Thoracic aorta (tissue), 2 donors: ENCODE measurements at places on chromosomes 2 and 18.
A peak's percentile ranks its signal among the peaks of the same experiment; 100 is the strongest.

DNA sequence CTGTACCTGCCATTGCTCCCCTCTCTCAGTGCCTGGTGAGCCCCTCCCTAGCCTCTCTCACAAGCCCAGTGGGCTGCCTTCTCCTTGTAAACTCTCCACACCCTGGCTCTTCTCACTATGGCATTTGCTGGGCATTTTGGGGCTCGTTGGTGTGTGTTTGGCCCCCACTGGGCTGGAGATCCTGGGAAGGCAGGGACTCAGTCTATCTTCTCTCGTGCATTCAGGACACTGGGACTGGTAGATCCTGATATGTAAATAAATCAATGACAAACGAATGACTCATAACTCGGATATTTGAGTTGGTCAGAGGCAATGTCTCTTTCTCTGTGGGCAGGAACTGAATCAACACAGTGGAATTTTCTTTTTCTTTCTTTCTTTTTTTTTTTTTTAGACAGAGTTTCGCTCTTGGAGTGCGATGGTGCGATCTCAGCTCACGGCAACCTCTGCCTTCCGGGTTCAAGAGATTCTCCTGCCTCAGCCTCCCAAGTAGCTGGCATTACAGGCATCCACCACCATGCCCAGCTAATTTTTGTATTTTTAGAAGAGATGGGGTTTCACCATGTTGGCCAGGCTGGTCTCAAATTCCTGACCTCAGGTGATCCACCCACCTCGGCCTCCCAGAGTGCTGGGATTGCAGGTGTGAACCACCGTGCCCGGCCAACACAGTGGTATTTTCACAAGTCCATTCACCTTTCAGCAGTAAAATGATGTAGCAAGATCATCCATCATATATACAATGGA, 144.6 kb upstream of the SPRED2 start:
- no peaks in the 10 kb centered on the region for H3K36me3 ChIP-seq
- peak overlapping the region; percentile 64 for H3K4me3 ChIP-seq
- peak overlapping the region; percentile 84 for H3K27ac ChIP-seq
- H3K27me3 ChIP-seq, result no peaks in the 10 kb centered on the region

DNA sequence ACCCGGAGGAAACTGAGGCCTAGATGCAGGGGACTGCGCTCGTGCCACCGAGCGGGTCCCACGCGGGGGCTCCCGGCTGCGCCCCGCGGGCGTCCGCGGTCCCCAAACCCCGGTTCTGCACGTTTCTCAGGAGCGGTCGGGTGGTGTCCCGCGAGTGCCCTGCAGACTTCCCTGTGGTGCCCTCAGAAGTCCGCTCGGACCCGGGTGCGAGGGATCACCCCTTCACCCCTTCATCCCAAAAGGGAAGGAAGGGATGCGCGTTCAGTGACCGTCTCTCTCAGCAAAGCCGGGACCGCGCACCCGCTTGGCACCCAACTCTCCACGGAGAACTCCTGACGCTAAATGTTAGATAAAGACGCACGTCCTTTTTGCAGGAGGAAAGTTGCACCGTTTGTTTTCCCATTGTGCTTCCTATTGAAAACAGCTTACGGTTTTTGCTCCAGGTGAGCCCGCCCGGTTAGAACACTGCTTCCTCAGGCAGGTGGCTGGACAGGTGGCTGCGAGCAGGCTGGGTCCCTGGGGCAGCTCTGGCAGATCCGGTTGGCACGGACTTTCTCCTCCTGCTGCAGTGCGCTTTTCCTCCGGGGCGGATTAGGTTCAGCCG, 779 bp downstream of the DGKD start:
- H3K27ac ChIP-seq, result no peak overlapping the region

DNA sequence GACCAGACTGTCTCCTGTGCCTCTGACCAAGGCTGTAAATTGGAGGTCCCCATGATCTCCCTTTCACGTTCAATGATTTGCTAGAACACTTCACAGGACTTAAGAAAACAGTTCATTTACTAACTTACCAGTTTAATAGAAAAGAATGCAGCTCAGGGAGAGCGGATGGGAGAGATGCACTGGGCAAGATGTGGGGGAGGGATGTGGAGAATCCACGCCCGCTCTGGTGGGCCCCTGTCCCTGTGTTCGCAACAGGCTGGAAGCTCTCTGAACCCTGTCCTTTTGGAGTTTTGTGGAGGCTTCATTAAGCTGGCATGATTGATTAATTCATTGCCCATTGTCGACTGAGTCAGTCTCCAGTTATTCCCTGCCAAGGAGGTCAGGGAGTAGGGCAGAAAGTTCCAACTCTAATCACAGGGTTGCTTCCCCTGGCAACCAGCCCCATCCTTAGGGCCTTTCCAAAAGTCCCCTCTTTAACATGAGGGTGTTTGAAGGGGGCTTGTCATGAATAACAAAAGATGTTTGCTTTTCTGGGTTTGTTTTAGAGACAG, 257.1 kb downstream of the ACKR3 start:
- H3K4me3 ChIP-seq, result no peak overlapping the region
- no peak overlapping the region for H3K27ac ChIP-seq
- DNase-seq, result no peak
- peaks cover 15% of the 10 kb centered on the region for H3K4me1 ChIP-seq

GRCh38 chr2:170298861-170299429, 121.0 kb downstream of the MYO3B start:
- H3K4me3 ChIP-seq, result no peak overlapping the region
- no peak overlapping the region for H3K27ac ChIP-seq
- no peaks in the 10 kb centered on the region for H3K27me3 ChIP-seq
- H3K36me3 ChIP-seq, result no peaks in the 10 kb centered on the region
- H3K4me1 ChIP-seq, result no peaks in the 10 kb centered on the region

DNA sequence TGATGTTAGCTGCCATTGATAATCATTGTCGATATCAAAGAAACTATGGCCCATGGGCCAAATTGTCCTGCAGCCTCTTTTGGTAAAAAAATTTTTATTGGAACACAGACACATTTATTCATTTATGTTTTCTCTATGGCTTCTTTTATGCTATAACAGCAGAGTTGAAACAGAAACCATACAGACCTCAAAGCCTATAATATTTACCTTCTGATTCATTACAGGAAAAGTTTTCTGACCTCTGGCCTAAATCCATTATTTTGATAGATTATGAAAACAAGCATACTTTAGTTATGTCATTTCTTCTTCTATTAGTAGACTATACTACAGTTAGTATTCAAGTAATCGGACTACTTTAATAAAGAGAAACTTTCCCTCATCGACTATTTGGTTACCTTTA, 349.7 kb upstream of the GALNT5 start:
- H3K4me3 ChIP-seq, result no peak overlapping the region
- H3K27ac ChIP-seq, result no peak overlapping the region
- no peak for DNase-seq

GRCh38 chr18:6566338-6566911, 151.7 kb upstream of the L3MBTL4 start:
- H3K27ac ChIP-seq, result no peak overlapping the region
- no peaks in the 10 kb centered on the region for H3K27me3 ChIP-seq
- no peaks in the 10 kb centered on the region for H3K36me3 ChIP-seq
- no peak for DNase-seq
- no peak overlapping the region for H3K4me3 ChIP-seq
- H3K4me1 ChIP-seq, result no peaks in the 10 kb centered on the region

GRCh38 chr18:22284581-22285360, 115.4 kb downstream of the GATA6 start:
- H3K27me3 ChIP-seq, result no peaks in the 10 kb centered on the region
- H3K27ac ChIP-seq, result no peak overlapping the region
- no peak overlapping the region for H3K4me3 ChIP-seq

- no peaks in the 10 kb centered on the region for H3K27me3 ChIP-seq
- no peaks in the 10 kb centered on the region for H3K36me3 ChIP-seq
- H3K27ac ChIP-seq, result peak overlapping the region; percentile 99
- no peak for DNase-seq
Observed at GRCh38 chr18:7568426-7568825, 1.3 kb downstream of the PTPRM start.
